ENCODE measurements at places on chromosomes 11 and 22.

DNA sequence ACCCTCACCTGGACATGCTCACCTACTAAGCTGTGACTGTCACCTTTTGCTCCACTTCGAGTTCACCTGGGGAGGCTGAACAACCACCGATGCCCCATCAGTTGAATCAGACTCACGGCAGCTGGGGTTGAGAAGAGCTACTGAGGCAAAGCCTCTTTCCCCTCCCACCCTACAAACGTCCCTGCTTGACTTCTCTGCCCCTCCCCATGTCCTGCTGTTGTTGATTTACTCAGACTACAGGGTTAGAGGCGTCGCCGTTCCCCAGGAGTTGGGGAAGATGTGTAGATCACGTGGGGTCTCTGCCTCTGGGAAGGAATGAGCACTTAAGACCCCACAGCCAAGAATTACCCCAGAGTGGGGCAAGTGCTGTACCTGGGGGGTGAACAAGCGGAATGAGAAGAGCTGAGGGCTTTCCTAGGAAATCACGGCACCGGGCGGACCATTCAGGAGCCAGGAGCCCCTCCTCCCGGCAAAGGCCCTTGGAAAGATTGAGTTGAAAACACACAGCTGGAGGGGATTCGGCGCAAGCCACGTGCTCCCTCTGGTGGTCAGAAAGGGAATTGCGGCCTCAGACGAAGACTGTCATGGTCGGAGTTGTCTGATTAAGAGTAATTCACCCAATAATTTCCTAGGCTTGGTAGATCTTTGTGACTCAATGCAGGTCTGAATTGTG is 7.0 kb downstream of the FXYD2 start:
- peak; percentile 56 for DNase-seq

- no peak for DNase-seq
Observed at GRCh38 chr11:73170140-73170539, 28.0 kb upstream of the FCHSD2 start.

DNA sequence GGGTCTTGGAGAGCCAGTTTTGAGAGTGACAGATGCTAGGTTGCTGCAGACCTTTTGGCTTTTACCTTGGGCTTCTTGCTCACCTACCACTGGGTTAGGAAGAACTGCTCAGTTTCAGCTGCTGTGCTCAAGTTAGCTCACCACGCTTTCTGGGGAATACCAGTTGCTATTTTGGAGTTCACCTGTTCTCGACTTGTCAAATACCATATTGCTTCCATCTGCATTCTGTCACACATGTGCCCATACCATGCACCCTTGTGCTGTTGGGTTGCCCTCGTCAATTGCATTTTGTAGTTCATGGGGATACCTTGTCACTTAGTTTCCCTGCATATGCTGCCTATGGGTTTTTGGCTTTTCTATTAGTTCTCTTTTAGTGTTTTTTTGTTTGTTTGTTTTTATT is 23.0 kb upstream of the BARX2 start:
- no peak for DNase-seq

DNA sequence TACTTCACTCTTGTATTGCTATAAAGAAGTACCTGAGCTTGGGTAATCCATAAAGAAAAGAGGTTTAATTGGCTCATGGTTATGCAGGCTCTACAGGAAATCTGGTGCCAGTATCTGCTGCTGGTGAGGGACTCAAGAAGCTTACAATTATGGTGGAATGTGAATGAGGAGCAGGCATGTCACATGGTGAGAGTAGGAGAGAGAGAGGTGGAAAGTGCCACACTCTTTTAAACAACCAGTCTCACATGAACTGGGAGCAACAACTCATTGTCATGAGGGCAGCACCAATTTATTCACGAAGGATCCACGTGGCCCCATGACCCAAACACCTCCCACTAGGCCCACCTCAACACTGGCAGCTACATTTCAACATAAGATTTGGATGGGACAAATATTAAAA is 24.6 kb upstream of the IGLL5 start:
- no peak for DNase-seq

GRCh38 chr11:26828288-26828687 is 106.4 kb upstream of the SLC5A12 start:
- no peak for DNase-seq

GRCh38 chr22:44802071-44802700 is 49.8 kb downstream of the ARHGAP8 start:
- DNase-seq = no peak

- no peak for DNase-seq
Observed at GRCh38 chr11:120652705-120653335, 141.3 kb downstream of the GRIK4 start.

DNA sequence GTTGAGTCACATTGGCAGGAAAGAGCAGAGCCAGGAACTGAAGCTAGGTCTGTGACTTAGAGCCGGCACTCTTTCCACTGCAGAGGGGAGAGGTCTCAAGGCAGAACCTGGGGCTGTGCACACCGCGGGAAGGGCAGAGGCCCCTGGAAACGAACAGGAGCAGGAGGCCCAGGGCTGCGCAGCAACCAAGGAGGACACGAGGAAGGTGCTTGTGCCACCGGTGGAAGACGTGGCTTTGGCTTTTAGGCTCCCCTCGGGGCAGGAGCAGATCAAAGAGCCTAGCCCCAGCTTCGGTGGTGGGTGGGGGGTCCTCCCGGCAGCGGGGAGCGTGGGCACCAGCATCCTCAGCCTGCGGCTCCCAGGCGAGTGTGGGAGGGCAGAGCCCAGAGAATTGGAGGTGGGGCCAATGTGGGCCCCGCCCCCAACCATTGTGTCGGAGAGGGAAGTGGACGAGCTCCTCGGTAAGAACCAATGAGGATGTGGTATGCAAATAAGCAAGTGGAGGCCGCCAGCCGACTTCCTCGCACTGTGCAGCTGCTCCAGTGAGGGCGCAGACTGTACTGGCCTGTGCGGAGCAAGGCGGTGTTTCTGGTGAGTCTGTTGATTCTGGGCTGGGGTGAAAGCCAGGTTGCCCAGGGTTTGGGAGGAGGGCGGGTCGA is at the start of gene CCDC116:
CCDC116 (plus strand) TSS at position 524 of the 659 bp plus-strand sequence. CDS start 422 bp downstream, outside the sequence.
- DNase-seq = no peak

DNA sequence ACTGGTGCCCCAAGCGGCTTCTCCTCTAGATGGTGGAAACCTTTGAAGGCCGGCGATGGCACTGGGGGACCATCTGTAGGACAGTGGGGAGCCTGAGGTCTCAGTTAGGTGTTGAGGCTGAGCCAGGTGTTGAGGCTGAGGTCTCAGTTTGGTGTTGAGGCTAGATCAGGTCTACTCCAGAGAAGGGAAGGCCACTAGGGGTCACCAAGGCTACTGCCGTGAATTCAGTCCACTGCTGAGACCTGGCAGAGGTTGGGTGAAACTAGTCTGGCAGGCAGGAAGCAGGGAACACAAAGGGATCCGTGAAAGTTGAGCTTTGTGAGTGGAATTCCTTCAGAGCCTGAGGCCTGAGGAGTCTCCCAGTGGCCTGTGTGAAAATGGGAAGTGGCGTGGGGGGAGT is 123.8 kb upstream of the FGF3 start:
- DNase-seq = peak; percentile 14

GRCh38 chr11:76176463-76176862 is 29.8 kb downstream of the WNT11 start:
- no peak for DNase-seq

DNA sequence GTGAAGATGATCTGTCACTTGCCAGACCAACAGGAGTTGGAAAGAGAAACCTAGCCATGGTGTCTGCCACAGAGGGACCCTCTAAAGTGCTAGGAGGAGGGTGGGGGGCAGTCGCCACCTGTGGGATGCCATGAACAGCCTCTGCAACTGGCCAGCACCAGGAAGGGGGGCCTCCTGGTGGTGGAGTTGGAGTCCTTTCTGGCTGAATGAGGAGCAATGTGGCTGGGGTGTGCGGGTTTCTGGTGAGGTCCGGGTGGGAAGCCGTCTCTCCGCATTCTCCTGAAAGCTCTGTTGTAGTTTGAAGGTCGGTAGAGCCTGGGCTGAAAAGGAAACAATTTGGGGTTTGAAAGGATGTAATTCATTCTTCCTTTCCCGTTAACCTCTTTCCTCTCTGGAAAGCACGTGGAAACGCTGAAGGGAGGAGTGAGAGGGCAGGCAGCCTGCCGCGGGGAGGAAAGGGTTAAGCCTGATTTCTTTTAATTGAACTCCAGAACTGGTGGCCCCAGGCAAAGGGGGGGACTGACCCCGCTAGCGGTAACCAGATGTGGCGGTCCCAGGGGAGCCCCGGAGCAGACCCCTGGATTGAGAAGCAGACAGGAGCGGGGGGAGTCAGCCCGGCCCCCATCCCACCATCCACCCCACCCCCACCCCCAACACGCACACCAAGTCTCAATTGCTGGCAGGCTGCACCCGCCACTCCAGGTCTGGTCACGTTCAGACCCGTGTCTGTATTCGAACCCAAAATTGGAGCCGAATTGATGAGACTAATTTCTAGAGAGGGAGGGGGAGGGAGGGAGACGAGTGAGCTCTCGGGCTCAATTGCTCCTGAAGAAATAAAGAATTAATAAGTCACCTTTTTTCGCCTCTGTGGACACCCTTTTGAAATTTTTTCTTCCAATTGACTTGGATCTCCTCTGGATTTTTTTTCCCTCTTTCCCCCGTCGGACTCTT is 1.8 kb upstream of the FLI1 start:
- no peak for DNase-seq

DNA sequence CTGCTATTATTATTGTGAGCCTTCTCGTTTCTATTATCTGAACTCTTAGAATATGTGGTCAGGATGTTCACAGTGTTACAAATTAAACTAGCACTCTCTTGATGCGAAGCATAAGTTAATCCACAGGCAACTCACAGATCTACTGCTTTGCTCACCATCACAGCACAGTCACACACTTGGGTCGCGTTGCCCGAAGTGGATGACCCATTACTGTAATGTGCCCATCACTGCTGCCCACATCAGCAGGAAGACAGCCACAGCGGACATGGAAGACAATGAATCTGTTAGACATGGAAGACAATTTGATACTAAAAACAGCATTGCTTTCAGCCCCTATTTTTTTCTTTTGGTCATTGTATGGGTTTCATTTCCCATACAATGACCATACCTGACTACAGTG is 216.4 kb upstream of the B3GAT1 start:
- no peak for DNase-seq

- DNase-seq = no peak
Observed at GRCh38 chr11:19433367-19433766, 192.6 kb upstream of the E2F8 start.

- DNase-seq = no peak
Observed at GRCh38 chr11:93655581-93656255, 5.8 kb upstream of the CEP295 start.

DNA sequence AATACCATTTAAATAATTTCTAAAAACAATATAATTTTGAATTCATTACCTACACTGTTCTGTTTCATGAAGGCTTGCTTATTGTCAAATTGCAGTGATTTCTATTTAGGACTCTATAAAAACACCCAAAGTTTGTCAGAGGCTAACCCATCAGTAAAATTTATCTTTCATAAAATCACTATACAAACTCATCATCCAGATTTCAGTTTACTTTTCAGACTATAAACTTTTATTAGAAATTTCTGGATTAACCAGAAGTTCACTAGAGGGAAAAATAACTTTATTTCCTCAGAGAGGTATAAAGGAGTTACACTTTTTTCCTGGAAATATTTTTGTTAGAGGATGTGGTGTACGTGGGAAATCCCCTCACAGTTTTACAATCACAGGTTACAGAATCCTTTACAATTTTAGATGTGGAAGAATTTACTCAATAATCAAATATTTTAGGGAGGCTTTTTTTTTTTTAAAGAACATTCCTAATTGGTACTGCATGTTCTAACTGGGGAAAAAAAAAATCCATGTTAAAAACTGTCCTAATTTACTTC is 176.7 kb downstream of the SWAP70 start:
- DNase-seq = peak; percentile 49

GRCh38 chr11:61914471-61915171 is 2.7 kb downstream of the RAB3IL1 start:
- DNase-seq = no peak

DNA sequence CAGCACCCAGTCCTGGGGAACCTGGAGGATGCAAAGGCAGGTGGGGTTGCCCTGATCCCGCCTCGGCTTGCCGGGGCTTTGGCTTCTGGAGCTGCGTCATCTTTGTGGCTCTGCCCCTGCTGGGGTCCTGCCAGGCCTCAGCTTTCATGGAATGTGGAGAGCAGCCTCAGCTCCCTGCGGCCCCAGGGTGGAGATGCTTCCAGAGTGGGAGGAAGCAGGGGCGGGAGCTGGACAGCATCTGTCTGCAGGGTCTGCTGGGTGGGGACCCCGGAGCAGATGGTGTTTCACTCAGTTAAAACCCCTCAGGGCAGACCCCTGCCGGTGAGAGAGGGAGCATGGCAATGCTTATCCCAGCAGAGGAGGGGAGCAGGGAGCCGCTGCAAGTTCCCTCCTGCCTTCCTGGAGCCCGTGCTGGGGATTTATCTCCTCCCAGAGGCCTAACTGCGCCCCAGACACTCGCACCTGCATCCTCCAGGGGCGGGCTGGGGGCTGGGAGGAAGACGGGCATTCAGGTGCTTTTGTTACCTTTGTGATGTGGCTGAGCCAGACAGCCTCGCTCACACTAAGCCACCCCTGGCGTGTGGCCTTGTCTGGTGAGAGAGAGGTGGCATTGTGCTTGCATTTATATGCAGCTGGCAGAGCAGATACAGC is 15.7 kb downstream of the GRIK4 start:
- DNase-seq = peak; percentile 59

- peak; percentile 96 for DNase-seq
Observed at GRCh38 chr11:57530596-57531507, at the start of gene TIMM10. TIMM10 (minus strand) TSS chr11:57530754; CDS start chr11:57530189, 565 bp downstream.

GRCh38 chr22:46578251-46578823 is 40.9 kb upstream of the CELSR1 start:
- DNase-seq = no peak

DNA sequence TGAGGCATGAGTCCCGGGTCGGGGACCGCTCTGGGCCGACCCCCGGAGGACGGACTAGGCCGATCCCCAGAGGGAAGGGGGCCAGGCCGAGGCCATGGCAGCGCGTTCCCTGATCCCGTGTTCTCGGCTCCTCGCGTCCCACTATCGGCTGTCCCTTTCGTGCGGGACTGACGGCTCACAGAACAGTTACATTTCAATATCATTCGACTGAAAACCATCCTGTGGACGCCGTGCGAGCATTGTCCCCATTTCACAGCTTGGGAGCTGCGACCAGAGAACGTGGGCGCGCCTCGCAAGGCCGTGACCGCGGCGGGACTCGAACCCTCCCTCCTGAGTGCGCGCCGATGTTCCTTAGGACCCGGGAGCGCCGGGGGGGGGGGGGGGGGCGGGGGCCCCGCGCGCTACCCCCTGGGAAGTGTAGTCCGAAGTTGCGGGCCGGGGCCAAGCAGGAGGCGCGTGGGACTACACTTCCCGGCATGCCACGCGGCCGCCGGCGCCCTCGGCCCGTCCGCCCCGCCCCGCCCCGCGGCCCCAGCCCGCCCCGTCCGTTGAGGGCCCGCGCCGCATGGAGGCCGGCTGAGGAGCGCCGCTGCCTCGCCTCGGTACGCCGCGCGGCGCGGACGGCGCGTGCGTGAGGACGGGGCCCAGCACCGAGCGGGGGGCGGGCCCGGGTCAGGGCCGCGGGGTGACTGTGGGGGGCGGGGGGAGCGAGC is at the start of gene TRABD:
TRABD (plus strand) TSS at position 539 of the 713 bp plus-strand sequence. CDS start 7,148 bp downstream, outside the sequence.
- peak; percentile 87 for DNase-seq
